Lung (tissue), 17 donors: ENCODE measurements at places on chromosomes 1 and 21. TPM values are rescaled to one million over a fixed set of nuclear protein-coding genes. Genes with fewer than 3 reads are reported as not detected.

The C1orf141 gene
- total RNA-seq, result 11.4 TPM

The VWA1 gene
- total RNA-seq, result 94.3 TPM

The DMRTB1 gene
- total RNA-seq, result not detected

The SLC35F3 gene
- total RNA-seq, result 0.80 TPM

The SCMH1 gene
- total RNA-seq, result 30.6 TPM

The NUDT17 gene
- 6.2 TPM for total RNA-seq

The TMEM125 gene
- total RNA-seq, result 228 TPM

The OR2L8 gene
- not detected for total RNA-seq

GRCh38 chr1:17023102-17023501 lies 11.4 kb upstream of the ATP13A2 start:
- no peak overlapping the region for H3K4me3 ChIP-seq
- H3K4me1 ChIP-seq, result peaks cover under 1% of the 10 kb centered on the region
- H3K27me3 ChIP-seq, result no peaks in the 10 kb centered on the region
- H3K27ac ChIP-seq, result no peak overlapping the region
- peaks cover 71% of the 10 kb centered on the region for H3K36me3 ChIP-seq

DNA sequence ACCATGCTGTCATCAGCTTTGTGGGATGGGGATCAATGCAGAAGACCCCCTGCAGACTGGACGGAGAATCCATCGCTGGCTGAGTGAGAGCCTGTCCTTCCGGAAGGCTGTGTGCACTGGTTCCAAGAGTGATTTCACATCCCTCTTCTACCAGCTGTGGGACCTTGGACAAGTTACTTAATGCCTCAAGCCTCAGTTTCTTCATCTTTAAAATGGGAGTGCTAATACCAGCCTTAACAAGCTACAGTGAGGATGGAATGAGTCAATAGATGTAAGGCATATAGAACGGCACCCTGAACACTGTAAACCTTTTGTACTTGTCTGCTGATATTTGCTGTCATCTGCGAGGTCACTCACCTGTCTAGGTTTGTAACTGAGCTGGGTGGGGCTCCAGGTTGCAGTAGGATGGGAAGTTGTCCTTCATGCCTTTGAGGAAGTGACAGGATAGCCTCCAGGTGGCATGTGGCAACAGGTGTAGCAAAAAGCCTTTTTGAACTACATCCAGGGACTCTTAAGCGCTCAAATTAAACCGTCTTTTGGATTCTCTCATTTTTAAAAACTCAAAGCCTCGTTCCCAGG lies 27.5 kb downstream of the TMEM51 start:
- H3K27ac ChIP-seq, result no peak overlapping the region
- H3K4me3 ChIP-seq, result no peak overlapping the region
- H3K36me3 ChIP-seq, result no peaks in the 10 kb centered on the region
- H3K4me1 ChIP-seq, result peaks cover 16% of the 10 kb centered on the region

- H3K27ac ChIP-seq, result peak overlapping the region; percentile 9
- H3K4me1 ChIP-seq, result peaks cover 16% of the 10 kb centered on the region
- H3K27me3 ChIP-seq, result peaks cover 17% of the 10 kb centered on the region
- H3K36me3 ChIP-seq, result no peaks in the 10 kb centered on the region
Observed at GRCh38 chr1:3323021-3323795, 131.3 kb upstream of the ARHGEF16 start.

GRCh38 chr1:221371705-221372104 lies 370.2 kb downstream of the DUSP10 start:
- H3K4me3 ChIP-seq, result no peak overlapping the region
- no peaks in the 10 kb centered on the region for H3K4me1 ChIP-seq
- H3K27me3 ChIP-seq, result no peaks in the 10 kb centered on the region
- no peak overlapping the region for H3K27ac ChIP-seq
- H3K36me3 ChIP-seq, result no peaks in the 10 kb centered on the region
- no peak for DNase-seq

DNA sequence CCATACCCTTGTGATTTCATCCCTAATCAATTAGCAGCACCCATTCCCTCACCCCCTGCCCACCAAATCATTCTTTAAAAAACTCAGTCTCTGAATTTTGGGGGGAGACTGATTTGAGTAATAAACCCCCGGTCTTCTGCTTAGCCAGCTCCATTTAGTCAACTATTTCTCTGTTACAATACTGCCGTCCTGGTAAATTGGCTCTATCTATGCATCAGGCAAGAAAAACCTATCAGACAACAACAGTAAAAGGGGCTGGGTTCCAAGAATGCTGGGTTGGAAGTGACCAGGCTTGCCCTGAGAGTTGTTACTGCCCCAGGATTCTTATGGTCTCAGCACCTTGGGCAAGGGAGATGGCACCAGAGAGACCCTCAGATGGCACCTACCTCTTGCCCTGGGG lies 16.3 kb upstream of the C1orf198 start:
- DNase-seq, result no peak
- H3K36me3 ChIP-seq, result no peaks in the 10 kb centered on the region
- no peak overlapping the region for H3K27ac ChIP-seq
- H3K27me3 ChIP-seq, result peaks cover 4% of the 10 kb centered on the region
- no peaks in the 10 kb centered on the region for H3K4me1 ChIP-seq
- H3K4me3 ChIP-seq, result no peak overlapping the region

GRCh38 chr1:19424651-19425570 lies 60.4 kb downstream of the CAPZB start:
- H3K27me3 ChIP-seq, result no peaks in the 10 kb centered on the region
- peaks cover 29% of the 10 kb centered on the region for H3K4me1 ChIP-seq
- no peak overlapping the region for H3K4me3 ChIP-seq

- DNase-seq, result no peak
- no peaks in the 10 kb centered on the region for H3K4me1 ChIP-seq
- H3K27me3 ChIP-seq, result no peaks in the 10 kb centered on the region
- no peak overlapping the region for H3K4me3 ChIP-seq
- H3K36me3 ChIP-seq, result no peaks in the 10 kb centered on the region
- H3K27ac ChIP-seq, result no peak overlapping the region
Observed at GRCh38 chr1:101388904-101389546, 152.2 kb downstream of the S1PR1 start.

GRCh38 chr1:172476218-172476811 lies 32.4 kb upstream of the PIGC start:
- no peaks in the 10 kb centered on the region for H3K36me3 ChIP-seq
- H3K27ac ChIP-seq, result no peak overlapping the region
- DNase-seq, result no peak

DNA sequence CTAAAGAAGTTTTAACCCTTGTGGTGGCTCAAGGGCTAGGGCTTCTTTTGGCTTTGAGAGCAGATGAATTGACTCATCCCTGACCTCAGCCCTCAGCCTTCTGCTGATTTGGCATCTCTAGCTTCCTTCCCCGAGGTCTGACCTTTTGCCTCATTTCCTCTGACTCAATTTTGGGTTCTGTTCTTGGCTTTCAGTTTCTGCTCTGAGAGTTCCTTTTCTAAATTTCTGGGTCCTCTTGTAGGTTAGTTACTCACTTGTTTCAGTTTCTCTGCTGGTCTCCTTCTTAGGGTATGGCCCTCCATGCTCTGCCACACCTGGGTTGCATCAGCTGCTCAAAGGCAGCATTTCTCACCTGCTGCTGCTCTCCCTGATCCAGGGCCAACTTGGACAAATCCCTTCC lies 19.4 kb downstream of the PDE4B start:
- H3K4me3 ChIP-seq, result no peak overlapping the region
- H3K36me3 ChIP-seq, result no peaks in the 10 kb centered on the region
- DNase-seq, result peak; percentile 20
- H3K27me3 ChIP-seq, result no peaks in the 10 kb centered on the region

DNA sequence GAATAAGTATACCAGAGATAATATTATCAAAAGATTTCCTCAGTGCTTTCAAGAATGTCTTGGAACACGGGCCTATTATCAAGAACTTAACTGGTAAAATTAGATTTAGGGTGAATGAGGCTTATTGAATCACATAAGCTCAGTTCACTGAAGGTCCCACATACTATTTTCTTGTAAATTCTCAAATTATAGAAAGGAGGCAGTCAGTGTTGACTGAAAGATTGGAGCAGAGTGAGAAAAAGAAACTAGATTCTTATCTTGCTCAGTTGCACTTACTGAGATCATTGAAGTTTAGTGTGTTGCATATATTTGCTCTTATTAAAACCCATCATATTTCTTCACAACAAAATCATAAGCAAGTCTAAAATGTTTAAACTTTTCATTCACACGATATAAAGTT lies 3.9 kb upstream of the RGS1 start:
- no peaks in the 10 kb centered on the region for H3K36me3 ChIP-seq
- H3K27me3 ChIP-seq, result no peaks in the 10 kb centered on the region
- H3K4me3 ChIP-seq, result no peak overlapping the region
- no peak overlapping the region for H3K27ac ChIP-seq
- DNase-seq, result no peak
- H3K4me1 ChIP-seq, result no peaks in the 10 kb centered on the region

DNA sequence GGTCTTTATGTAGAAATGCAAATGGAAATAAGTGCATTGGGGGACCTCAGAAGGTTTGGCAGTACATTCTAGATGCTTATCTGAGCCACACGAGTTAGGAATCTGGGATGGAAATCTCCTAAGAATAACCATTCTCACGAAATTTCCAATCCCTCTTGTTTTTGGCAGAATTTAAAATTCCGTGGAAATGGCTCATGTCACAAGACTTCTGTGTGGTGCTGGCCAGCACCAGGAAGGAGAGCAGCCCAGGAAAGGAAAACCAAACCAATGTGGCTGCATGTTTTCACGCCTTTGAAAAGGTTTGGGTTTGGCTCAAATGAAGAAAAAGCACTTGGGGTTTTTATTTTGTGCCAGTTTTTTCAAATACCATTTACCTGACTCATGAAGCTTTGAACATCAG lies 80.1 kb upstream of the KCNK2 start:
- no peaks in the 10 kb centered on the region for H3K36me3 ChIP-seq
- H3K4me1 ChIP-seq, result no peaks in the 10 kb centered on the region
- no peak overlapping the region for H3K4me3 ChIP-seq
- H3K27ac ChIP-seq, result no peak overlapping the region

- H3K4me1 ChIP-seq, result peaks cover 3% of the 10 kb centered on the region
- DNase-seq, result no peak
- H3K27ac ChIP-seq, result no peak overlapping the region
- H3K36me3 ChIP-seq, result no peaks in the 10 kb centered on the region
- H3K27me3 ChIP-seq, result no peaks in the 10 kb centered on the region
Observed at GRCh38 chr1:159800177-159800930, 1.8 kb upstream of the FCRL6 start.
